ENCODE measurements at places on chromosomes 2 and 18.

DNA sequence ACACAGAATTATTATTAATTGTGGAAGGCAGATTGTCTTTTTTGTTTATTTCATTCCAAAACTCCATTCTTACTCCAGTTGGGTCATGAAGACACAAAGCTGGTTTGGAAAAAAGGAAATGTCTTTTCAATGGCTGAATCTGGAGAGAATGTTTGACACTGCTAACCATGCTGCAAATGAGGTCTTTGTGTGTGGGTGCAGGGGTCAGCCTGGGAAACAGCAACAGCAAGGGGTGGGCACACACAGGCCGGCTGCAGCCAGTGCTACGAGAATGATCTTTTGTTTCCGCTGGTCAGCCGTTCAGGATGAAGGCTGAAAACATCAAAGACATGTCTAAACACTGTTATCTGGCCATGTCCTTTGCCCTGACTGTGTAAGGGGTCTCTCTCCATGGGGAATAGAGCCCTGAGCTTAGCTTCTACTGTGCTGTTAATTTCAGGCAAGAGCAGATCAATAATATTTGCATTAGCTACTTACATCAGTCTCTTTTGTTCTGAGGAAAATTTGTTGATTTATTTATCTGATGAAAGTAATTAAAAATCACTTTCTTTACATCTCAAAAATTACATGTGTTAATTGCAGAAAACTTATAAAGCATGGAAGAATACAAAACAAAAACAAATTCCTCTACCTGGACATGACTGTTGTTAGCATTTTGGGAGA, 33.3 kb upstream of the E2F6 start:
- DNase-seq: no peak

- DNase-seq: no peak
Measured at GRCh38 chr18:77970814-77971213, 721.2 kb downstream of the GALR1 start.

GRCh38 chr2:215970425-215970824, 42.9 kb downstream of the MREG start:
- DNase-seq: no peak

DNA sequence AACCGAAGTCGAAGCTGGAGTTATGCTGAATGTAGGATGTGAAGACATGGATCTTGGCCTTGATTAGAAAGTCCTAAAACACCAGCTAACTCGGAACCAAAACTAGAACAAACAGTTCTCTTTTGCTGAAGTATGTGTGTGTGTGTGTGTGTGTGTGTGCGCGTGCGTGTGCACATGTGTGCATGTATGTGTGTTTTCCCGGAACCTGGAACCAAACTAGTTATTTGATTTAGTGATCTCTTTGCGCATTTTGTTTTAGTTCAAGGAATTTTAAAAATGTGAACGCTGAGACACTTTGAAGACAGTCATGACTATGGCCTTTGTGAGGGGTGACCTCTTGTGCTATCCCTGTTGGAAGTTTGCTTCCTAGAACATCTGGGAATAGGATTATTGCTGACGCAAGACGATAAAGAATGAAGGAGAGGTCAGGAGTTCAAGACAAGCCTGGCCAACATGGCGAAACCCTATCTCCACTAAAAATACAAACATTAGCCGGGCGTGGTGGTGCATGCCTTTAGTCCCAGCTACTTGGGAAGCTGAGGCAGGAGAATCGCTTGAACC, 23.8 kb downstream of the FHL2 start:
- no peak for DNase-seq

DNA sequence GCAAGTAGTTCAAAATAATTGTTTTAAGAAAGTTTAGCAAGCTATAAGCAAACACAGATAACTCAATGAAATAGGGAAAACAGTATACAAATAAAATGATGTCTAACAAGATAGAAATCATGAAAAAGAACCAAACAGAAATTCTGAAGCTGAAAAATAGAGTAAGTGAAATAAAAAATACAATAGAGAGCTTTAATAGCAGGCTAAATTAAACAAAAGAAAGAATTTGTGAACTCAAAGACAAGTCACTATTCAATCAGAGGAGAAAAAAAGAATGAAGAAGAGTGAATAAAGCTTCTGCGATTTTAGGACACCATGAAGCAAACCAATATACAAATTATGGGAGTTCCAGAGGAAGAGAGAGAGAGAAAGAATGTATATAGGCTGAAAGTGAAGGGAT, 576.8 kb downstream of the STK39 start:
- no peak for DNase-seq

GRCh38 chr2:24929230-24929629, 9.2 kb upstream of the ADCY3 start:
- no peak for DNase-seq

DNA sequence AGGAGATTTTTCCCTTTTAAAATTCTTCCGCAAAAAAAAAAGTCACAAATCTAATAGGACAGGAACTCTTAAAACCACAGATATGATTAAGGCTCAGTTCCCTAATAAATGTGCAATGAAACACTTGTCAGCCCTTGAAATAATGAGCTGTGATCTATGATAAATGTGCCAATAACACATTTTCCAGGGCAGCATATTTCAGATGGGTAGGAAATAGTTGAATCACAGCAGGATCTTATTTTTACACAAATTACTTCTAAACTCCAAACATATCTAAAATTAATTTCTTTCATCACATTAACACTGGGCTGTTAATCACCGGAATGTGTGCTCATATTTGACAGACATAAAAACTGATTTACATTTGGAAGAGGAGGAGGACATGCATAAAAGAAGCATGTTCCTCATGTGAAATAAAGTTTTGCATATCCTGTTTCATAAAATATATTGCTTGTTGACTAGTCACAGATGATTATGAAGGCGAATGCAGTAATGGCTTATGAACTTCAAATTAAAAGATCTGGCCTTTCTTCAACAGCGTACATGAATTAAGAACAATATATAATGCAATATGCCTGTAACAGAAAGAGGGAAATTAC, 281.4 kb downstream of the PAX3 start:
- no peak for DNase-seq

GRCh38 chr2:169452080-169452479, 27.2 kb upstream of the BBS5 start:
- no peak for DNase-seq

GRCh38 chr2:71455741-71456569, 2.6 kb downstream of the DYSF start:
- DNase-seq: no peak

DNA sequence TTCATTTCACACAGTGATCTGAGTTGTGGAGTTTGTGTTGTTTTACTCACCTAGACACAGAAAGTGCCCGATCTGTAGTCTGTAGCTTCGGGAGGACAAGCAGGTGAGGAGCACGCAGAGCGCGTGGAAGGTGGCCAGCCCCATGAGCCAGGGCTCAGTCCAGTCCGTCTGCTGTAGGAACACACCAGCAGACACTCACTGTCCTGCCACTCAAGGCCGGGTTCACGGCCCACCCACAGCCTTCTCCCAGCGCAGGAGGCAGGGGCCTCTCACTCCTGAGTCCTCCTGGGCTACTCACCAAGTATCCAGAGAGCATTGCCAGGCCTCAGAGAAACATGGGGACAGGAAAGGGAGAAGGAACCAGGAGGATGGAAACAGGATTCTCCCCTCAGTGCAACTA, 1.7 kb downstream of the TMEM18 start:
- DNase-seq: no peak

DNA sequence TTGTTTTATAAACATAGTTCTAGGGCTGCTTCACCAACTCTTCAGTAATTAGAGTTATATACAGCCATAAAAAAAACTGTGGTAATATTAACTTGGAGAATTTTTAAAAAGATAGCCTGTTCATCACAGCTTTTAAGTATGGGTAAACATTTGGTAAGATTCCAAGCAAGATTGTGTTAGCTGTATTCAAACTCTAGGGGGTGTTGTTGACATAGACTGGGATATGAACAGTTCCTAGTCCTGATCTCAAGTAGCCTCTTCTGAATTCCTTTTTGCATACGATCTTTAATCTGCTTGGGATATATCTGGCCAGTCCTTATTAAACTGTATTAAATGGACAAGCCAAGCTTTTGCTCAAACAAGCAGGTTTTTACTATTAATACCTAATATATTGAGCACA, 13.4 kb downstream of the NOP58 start:
- DNase-seq: no peak

GRCh38 chr2:15753811-15754702, 162.4 kb downstream of the DDX1 start:
- DNase-seq: no peak

DNA sequence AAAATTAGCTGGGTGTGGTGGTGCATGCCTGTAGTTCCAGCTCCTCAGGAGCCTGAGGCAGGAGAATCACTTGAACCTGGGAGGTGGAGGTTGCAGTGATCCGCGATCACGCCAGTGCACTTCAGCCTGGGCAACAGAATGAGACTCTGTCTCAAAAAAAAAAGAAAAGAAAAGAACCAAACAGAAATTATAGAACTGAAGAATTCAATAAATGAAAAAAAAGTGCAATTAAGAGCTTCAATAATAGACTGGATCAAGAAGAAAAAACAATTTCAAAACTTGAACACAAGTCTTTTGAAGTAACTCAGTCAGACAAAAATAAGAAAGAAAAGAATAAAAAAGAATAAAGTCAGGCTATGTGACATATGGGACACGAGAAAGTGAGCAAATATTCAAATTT, 175.8 kb upstream of the ZSWIM2 start:
- no peak for DNase-seq

GRCh38 chr18:70468861-70469547, 180.2 kb downstream of the SOCS6 start:
- no peak for DNase-seq

GRCh38 chr18:23057096-23057495, 78.2 kb upstream of the CABLES1 start:
- no peak for DNase-seq

DNA sequence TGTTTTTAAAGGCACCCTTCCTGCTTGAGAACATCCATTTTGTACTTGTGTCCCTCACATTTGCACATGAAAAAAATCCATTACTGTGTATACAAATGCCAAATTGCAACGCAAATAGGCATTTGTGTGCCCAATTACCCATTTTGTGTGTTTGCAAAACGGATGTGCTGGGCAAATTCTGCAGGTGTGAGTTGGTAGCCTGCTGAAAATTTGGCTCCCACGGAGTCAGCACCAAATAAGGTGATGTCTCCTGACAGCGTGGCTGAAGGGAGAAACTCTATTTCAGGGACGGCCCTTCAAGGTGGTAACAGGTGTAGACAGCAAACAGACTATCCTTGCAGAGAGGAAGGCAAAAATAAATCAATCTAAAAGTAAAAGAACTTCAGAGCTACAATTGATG, 661.1 kb downstream of the BCL11A start:
- no peak for DNase-seq

DNA sequence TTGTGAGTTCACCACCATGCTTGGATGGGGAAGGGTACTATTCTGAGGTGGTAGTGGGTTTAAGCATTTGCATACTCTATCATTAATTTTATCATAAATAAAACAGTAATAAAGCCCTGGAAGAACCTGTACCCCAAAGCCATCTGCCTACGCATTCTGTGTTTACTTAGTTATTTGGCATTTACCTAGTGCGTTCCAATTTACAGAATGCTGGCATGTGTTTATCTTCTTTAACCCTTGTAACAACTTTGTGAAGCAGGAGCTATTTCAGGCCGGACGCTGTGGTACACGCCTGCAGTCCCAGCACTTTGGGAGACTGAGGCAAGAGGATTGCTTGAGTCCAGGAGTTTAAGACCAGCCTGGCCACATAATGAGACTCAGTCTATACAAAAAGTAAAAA, 17.8 kb upstream of the ODC1 start:
- DNase-seq: no peak

DNA sequence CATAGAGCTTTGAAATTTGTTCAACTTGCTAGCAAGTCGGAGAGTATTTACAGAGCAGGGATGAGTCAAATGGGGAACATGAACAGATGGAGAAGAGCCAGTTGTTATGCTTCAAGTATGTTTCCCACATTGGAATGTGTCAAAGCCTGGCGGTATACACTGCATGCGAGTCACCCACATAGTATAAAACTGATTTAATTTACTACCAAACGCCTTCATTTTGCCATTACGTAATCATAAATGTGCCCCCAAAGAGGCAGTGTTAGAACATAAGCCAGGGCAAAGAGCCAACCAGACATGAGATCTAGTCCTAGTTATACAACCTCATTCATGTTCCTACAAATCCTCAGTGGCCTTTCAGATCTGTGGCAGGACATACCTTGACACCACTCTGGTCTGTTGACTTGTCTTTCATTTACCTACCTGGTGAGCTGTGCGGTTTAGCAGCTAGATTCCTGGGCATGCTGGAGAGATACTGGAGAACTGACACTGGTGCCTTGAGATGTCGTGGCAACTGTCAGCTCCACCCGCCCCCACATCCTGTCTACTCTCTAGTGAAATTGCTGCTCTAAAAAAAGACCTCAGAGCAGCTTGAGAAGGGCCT, 21.7 kb upstream of the NRP2 start:
- no peak for DNase-seq

GRCh38 chr18:46158499-46158898, 54.3 kb downstream of the HAUS1 start:
- no peak for DNase-seq

DNA sequence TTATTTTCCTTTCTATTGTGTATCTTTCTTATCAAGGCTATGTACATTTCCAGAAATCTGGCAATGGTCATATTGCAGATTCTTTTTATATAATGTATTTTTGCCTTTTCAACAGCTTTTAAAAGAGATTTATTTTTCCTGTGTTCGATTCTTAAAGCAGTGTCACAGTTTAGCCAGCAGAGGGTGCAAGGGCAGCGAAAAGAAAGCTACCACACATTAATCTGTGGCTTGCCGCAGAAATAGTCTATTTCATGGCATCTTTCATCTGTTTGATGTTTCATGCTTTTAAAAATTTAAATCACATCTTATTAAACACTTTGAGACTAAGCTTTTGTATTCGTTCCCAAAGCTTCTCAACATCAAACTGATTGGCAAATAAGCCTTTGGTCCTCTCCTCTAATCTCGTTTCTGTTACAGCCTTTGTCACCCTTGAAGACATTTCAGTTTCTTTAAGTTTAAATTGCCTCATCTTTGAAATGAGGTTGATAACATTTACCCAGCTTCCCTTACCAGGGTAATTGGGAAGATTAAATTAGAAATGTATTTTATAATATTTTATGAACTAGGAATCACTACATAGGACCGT, 73.3 kb downstream of the PIK3C3 start:
- DNase-seq: no peak

GRCh38 chr18:65706646-65707045, 44.2 kb upstream of the CDH7 start:
- no peak for DNase-seq

DNA sequence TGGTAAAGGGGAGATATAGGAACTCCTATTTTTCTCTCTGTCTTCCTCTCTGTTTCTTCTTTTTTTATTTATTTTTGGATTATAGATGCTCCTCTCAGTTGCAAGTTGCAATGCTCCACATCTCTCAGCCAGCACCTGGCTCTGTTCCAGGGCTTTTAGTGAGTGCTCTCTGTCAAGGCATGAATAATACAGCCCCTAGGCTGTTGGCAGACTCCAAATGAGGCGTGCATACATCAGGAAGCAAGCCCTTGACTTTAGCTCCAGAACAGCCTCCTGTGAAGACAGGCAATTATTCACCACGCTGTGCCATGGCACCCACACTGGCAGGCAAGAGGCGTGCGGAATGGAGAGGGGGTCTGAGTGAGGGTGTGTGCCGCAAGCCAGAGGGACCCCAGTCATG, 228.1 kb upstream of the PXDN start:
- DNase-seq: no peak
